ENCODE measurements at places on chromosomes 16 and 17. TPM values are rescaled to one million over a fixed set of nuclear protein-coding genes. Genes with fewer than 3 reads are reported as not detected.

The SAMD14 gene
- polyA plus RNA-seq = 1.3 TPM

GRCh38 chr16:138049-138417 lies 440 bp downstream of the NPRL3 start:
- peak overlapping the region; percentile 75 for H3K4me3 ChIP-seq
- peak overlapping the region; percentile 89 for H3K27ac ChIP-seq
- peak; percentile 65 for DNase-seq
- no peaks in the 10 kb centered on the region for H3K36me3 ChIP-seq
- peaks cover 12% of the 10 kb centered on the region for H3K4me1 ChIP-seq

- no peak overlapping the region for H3K4me3 ChIP-seq
- no peak for DNase-seq
- no peaks in the 10 kb centered on the region for H3K27me3 ChIP-seq
- peaks cover 9% of the 10 kb centered on the region for H3K4me1 ChIP-seq
- H3K36me3 ChIP-seq = peaks cover 99% of the 10 kb centered on the region
These were observed 12.8 kb downstream of the FLCN start for GRCh38 chr17:17224137-17224536.

GRCh38 chr16:48612611-48613010 lies 2.6 kb upstream of the N4BP1 start:
- no peaks in the 10 kb centered on the region for H3K36me3 ChIP-seq
- DNase-seq = no peak
- H3K27me3 ChIP-seq = no peaks in the 10 kb centered on the region
- peaks cover 23% of the 10 kb centered on the region for H3K4me1 ChIP-seq
- peak overlapping the region; percentile 2 for H3K4me3 ChIP-seq
- H3K27ac ChIP-seq = peak overlapping the region; percentile 60

- no peaks in the 10 kb centered on the region for H3K36me3 ChIP-seq
- H3K27me3 ChIP-seq = peaks cover 4% of the 10 kb centered on the region
- H3K4me3 ChIP-seq = no peak overlapping the region
- H3K27ac ChIP-seq = no peak overlapping the region
- DNase-seq = no peak
These were observed 15.6 kb upstream of the CDYL2 start for GRCh38 chr16:80819988-80820387.

All from psoas muscle (tissue), 8 donors.